ENCODE measurements at places on chromosomes 5 and 9. TPM values are rescaled to one million over a fixed set of nuclear protein-coding genes. Genes with fewer than 3 reads are reported as not detected.

Gene PCDHA11
- not detected for total RNA-seq

Gene TNFSF15
- 0.62 TPM for total RNA-seq

Gene ARAP3
- total RNA-seq: 1.2 TPM

- no peak overlapping the region for H3K27ac ChIP-seq
- no peaks in the 10 kb centered on the region for H3K27me3 ChIP-seq
- no peak overlapping the region for H3K4me3 ChIP-seq
- H3K36me3 ChIP-seq: no peaks in the 10 kb centered on the region
Observed at GRCh38 chr9:134629586-134630392, 11.8 kb upstream of the COL5A1 start.

DNA sequence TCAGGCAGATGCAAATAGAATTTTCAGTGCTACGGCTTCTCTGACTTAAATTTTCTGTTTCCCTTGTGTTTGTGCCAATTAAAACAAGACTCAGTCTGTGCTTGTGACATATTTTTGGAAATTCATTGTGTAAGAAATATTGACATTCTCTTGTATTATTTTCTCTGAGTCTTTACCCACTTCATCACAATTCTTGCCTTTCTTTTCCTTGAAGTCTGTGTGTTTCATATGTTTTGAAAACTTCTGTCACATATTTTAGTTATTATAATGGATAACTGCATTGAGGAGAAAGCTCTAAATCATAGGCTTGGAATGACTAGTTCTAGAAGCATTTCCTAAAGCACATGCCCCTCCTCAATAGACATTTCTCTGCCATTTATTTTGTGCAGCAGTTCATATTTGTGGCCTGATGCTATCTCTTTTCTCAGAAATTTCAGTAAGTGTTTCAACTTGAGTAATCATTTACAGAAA, 206.6 kb downstream of the PALM2AKAP2 start:
- H3K27me3 ChIP-seq: no peaks in the 10 kb centered on the region
- no peak overlapping the region for H3K27ac ChIP-seq
- DNase-seq: no peak
- no peak overlapping the region for H3K4me3 ChIP-seq
- H3K4me1 ChIP-seq: no peaks in the 10 kb centered on the region

GRCh38 chr9:89387197-89387849, 69.0 kb downstream of the SECISBP2 start:
- no peak for DNase-seq
- no peak overlapping the region for H3K4me3 ChIP-seq
- peaks cover 61% of the 10 kb centered on the region for H3K36me3 ChIP-seq

DNA sequence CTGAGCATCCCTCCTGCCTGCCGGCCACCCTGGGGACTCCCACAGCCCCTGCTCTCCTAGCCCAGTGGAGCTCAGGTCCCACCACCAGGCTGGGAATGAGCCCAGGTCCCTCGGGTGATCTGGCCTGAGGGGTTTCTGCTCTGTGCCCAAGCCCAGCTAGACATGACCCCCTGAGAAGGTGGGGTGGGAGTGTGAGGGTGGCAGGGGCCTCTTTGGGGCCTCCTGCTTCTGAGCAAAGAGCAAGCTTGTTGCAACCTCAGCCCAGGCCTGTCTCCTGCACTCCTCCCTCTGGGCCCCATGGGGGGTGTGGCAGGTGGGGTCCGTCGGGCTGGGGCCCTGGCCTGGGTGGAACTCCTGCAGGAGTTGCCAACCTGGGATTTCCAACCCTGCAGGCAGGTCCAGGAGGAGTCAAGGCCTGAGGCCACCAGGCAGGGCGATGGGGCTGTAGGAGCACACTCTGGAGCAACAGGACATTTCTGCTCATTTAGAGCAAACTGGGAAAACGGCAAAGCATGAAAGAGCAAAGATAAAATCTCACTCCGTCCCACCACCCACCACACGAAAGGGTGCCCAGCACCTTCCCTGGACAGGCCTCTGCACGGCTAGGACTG, 11.4 kb upstream of the NRARP start:
- DNase-seq: no peak
- H3K27me3 ChIP-seq: peaks cover 3% of the 10 kb centered on the region
- H3K36me3 ChIP-seq: no peaks in the 10 kb centered on the region
- H3K27ac ChIP-seq: no peak overlapping the region
- H3K4me3 ChIP-seq: no peak overlapping the region
- no peaks in the 10 kb centered on the region for H3K4me1 ChIP-seq

DNA sequence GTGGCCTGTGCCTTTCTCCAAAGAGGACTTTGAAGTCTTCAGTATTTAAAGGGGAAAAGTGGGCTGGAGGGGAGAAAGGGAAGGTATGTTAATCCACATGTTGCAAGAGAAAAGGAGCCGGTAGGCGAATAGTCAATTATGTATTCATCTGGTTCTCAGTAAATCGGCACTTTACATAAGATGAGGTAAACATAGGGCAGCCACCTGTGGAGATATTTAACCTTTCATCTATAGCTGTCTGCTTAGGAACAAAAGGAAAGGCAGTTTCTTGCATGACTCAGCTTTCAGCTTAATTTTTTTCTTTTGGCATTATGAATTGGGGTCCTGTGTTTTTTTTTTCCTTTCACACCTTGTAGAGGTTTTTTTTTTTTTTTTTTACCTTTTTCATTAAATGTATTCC, 42.2 kb downstream of the FGD3 start:
- H3K27me3 ChIP-seq: no peaks in the 10 kb centered on the region
- DNase-seq: no peak
- H3K36me3 ChIP-seq: peaks cover 68% of the 10 kb centered on the region

DNA sequence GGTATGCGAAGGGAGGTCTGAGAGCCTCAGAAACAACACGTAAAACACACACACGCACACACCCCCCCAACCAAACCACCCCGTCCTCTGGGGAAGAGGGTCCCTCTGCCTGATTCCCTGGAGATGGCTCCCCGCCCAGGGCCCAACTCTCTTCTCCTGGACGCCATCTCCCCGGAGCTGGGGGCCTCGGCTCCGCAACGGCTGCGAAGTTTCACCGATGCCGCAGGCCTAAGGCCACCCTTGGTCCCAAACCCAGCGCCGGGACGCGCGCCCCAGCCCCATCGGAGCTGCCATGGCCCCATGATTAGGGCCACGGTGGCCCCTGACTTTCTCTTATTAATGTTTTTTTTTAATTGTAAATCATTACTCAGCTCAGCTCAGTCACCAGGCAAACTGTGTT, 181.4 kb upstream of the TBCA start:
- H3K27me3 ChIP-seq: peaks cover 27% of the 10 kb centered on the region
- DNase-seq: no peak
- H3K4me3 ChIP-seq: no peak overlapping the region
- H3K27ac ChIP-seq: no peak overlapping the region
- peaks cover 21% of the 10 kb centered on the region for H3K4me1 ChIP-seq

Data from activated naive CD4-positive, alpha-beta T cell treated with anti-CD3 and anti-CD28 coated beads for 36 hours (primary cell).